GM12878 (cell line): ENCODE measurements at places on chromosomes 6 and 20. TPM values are rescaled to one million over a fixed set of nuclear protein-coding genes. Genes with fewer than 3 reads are reported as not detected.

TRIM40 gene
- total RNA-seq = not detected in 2 replicates

XKR7 gene
- not detected in 2 replicates for total RNA-seq

DNA sequence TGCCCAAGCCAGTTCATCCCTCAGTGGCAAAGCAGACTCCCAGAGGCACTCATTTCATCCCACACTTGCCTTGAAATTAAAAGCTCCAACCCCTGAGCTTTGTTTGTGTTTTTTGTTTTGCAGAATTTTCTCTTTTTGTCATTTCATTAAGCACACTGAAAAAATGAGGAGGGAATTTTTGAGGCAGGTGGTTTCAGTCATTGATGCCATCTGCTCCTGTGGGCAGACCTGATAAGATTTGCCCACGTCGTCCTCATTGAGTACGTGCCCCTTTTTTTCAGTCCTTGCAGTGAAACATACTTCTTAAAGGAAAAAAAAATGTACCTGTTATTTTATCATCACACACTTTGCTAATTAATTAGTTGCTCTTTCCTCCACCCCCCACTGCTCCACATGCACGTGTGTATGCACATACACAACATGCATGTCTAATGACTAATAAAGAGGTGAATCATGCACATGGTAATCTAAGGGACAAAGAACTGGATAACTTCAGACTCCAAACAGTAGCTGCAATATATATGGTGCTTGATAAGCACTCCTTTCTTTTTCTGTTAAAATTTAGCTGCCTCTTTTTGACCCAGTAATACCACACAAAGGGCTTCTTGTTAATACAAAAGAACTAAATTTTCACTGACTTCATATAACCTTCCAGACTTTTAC, 102.1 kb upstream of the TMEM181 start:
- no peak for DNase-seq

GRCh38 chr20:38283236-38283635, 20.7 kb upstream of the BPI start:
- no peak for DNase-seq

- DNase-seq = peak; percentile 74
These were observed 12.7 kb downstream of the IGF2R start for GRCh38 chr6:159981403-159982245.

C6orf15 gene
- total RNA-seq = not detected in 2 replicates

TINAG gene
- total RNA-seq = 0.51 and 0.64 TPM in 2 replicates

DNA sequence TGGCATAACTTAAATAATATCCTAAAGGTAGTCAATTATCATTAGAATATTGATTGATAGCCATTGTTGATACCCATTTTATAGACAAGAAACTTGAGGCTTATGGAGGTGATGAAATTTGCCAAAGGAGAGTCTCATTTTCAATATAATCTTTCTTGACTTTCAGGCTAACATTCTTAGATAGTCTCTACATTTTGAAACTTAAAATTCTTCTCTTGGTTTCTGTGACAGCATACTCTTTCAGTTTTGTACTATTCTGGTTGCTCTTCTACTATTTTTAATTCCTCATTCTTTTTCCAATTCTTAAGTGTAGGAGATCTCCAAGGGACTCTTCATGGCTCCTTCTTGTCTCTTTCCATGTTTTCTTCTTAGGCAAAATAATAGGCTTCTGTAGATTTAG, 3.7 kb upstream of the SH3BGRL2 start:
- DNase-seq = no peak
